NCI-H460 (cell line): ENCODE measurements at places on chromosomes 7 and 10. TPM values are rescaled to one million over a fixed set of nuclear protein-coding genes. Genes with fewer than 3 reads are reported as not detected.

DNA sequence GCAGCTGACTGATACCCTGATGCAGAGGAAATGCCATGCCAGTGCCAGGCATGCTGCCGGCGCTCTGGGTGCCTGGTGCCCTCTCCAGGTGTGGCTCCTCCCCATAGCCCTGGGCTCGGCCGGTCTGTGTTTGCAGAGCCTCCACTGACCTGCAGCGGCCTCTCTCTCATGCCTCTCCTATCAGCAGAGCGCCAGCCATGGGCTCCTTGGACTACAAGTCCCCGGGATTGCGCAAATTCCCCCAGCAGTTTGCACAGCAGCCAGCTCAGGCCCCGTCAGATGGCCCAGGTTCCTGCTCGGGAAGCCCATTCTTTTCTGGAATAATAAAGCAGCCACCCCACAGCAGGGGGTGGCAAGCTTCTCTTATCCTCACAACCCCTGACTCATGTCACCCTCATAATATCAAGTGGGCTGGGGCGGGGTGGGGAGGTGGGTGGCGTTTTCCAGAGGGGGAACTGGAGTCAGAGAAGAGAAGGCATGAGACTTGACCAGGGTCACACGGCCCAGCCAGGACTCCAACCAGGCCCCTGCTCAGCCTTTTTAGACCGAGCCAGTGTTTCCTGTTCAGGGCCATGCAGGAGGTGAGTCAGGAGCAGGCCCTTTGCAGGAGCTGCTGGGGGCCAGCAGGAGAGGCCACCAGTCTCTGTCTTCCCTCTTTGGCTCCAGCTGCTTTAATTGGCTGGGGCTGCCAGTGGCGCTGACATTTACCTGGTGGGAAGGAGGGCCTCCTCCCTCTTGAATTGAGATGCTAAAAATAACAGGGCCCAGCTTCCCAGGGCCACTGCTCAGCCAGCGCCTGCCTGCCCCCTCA lies 58.6 kb downstream of the ZMIZ1 start:
- DNase-seq = peak; percentile 26

DNA sequence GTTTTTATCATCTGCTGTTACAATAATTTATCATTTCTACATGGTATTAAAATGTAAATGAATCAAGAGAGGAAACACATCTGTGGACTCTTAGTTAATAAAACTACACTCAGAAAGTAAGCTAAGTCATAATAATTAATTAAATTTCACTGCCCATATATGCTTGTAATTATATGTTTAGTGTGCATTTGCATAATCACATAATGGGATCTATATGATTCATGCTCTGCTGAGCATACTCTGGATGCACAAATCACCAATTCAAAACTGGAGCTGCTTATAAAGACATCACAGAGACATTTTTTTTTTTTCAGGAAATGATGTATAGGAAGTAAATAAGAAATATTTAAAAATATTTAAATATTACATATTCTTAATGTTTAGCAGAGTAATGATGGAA lies 151.6 kb upstream of the STEAP4 start:
- DNase-seq = no peak

DNA sequence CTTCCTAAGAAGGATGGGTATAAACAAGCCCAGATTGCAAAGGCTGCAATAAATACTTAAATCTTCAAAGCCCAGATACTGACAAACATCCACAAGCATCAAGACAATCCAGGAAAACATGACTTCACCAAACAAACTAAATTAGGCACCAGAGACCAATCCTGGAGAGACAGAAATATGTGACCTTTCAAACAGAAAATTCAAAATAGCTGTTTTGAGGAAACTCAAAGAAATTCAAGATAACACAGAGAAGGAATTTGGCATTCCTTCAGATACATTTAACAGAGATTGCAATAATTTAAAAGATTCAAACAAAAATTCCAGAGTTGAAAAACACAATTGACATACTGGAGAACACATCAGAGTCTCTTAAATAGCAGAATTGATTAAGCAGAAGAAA lies 23.0 kb downstream of the GSDME start:
- DNase-seq = no peak

Gene ZNF853
- 0.55 and 0.59 TPM in 2 replicates for total RNA-seq

GRCh38 chr10:35774109-35774508 lies 132.0 kb upstream of the FZD8 start:
- no peak for DNase-seq
